ENCODE measurements at places on chromosomes 12 and 14.
A peak's percentile ranks its signal among the peaks of the same experiment; 100 is the strongest.

DNA sequence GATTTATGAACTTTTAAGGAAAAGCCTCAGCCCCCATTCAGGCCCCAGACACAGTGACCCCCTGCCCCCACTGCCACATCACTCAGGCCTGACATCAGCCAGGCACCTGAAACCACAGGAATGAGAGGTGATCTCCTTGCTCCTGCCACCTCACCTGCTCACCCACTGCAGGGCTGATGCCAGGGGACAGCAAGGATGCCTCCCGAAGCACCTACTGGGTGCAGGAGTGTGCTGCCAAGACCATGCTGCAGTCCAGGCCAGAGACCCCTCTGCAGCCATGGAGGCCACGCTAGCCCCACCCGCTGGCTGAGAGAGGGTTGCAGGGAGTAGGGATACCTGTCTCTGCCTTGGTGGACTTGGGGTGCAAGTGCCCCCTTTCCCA lies 18.6 kb upstream of the KRT7 start:
- DNase-seq, result no peak

- no peak for DNase-seq
These were observed 42.9 kb upstream of the NR2C1 start for GRCh38 chr12:95116341-95116740.

- no peak for DNase-seq
These were observed 232.1 kb upstream of the TBX3 start for GRCh38 chr12:114916124-114916523.

GRCh38 chr12:188910-189621 lies 24.9 kb downstream of the SLC6A12 start:
- no peak for DNase-seq

- DNase-seq, result no peak
These were observed 155.7 kb downstream of the KIF26A start for GRCh38 chr14:104293851-104294627.

GRCh38 chr14:51539571-51540037 lies 112.1 kb upstream of the FRMD6 start:
- DNase-seq, result no peak

DNA sequence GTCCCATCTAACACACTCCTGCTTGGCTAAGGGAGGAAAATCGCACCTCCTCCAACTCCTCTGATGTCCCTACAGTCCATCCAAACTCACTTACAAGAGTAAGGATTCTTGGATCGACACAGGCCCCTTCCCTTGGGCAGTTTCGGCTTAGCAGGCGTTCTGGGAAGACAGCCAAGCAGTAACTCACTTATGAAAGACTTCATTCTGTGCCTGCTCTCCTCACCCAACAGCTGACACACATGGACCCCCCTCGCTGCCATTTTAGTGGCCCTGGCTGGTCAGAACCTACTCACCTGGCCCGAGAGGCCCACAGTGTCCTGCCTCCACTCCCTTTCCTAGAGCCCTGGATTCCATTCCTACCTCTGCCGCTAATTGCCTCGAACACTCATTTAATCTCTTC lies 52.3 kb upstream of the BCL2L14 start:
- DNase-seq, result no peak

DNA sequence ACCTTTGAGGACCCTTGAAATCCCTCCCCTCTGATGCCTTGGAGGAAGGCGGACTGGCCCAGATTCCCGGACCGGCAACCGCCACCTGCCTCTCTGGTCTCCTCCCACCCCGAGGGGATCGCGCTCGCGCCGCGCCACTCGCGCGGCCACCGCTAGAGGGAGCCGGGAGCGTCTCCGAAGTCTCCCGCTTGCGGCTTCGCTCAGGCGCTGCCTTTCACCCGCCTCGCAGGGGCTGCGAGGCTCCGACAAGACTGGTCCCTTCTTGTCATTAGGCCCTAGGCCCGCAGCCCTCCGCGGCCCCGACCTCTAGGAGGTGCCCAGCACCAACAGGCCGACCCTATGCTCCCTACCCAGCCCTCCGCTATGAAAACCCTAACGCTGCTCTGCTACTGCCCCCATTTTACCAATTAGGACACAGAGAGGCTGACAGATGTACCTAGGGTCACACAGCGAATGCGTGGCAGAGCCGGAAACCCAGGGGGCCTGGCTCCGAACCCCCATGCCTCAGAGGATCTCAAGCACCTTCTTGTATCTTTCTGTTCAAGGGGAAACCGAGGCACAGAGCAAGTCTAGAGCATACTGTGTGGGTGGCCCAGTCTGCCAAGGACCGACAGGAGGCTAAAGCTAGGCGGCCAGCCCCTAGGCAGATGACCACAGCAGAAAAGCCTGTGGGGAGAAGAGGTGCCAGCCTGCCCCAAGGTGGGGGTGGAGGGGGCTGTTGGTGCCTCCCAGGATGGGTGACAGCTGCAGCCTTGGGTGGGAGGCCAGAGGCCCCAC lies 21.4 kb upstream of the VSX2 start:
- peak; percentile 57 for DNase-seq

DNA sequence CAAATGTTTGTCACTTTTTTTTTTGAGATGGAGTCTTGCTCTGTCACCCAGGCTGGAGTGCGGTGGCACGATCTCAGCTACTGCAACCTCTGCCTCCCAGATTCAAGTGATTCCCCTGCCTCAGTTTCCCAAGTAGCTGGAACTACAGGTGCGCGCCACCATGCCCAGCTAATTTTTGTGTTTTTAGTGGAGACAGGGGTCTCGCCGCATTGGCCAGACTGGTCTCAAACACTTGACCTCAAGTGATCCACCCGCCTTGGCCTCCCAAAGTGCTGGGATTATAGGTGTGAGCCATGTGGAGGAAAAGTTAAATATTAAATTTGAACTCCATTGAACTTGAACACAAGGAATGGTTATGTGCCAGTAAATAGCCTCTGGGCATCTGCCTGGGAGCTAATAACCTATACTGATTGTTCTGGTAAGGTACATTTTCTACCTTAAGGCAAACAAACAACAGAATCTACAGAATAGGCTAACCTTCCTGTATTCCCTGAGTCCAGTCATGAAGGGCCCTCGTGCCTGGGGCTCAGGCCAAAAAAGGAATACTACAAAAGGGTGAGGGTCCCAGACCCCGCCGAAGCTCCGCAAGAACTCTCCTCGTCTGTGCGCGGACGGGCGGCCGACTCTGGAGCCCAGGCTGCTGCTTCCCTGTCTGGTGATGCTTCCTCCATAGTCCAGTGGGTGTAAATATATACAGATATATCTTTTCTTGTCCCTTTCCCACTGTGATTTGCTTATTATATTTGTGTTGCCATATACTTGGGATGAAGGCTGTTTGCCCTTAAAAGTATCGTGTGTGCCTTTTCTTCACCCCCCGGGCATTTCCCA lies 74.0 kb upstream of the EIF5 start:
- DNase-seq, result no peak

- no peak for DNase-seq
These were observed 68.2 kb upstream of the OVCH1 start for GRCh38 chr12:29565727-29566126.

GRCh38 chr12:19490908-19491307 lies 51.6 kb downstream of the AEBP2 start:
- DNase-seq, result no peak

DNA sequence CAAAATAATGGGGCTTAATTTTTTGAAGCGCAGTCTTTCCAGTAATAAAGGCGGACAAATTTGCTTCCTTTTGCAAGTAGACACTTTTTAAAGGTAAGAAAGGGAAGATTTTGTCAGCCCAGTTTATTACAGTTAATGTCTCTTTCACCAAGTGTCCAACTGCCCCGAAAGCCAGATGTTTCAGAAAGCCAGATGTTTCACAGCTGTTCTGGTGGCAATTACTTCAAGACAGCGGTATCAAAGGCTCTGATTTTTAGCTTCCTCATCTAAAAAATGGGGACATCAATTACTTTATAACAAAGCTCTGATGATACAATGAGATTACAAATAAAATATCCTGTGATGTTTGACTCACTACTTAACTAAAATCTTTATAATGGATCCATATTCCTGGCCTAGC lies 1.0 kb downstream of the WBP11 start:
- DNase-seq, result no peak

- DNase-seq, result no peak
These were observed 121.3 kb downstream of the PDE3A start for GRCh38 chr12:20489645-20490044.

GRCh38 chr14:75274899-75275569 lies 3.6 kb upstream of the FOS start:
- DNase-seq, result no peak

DNA sequence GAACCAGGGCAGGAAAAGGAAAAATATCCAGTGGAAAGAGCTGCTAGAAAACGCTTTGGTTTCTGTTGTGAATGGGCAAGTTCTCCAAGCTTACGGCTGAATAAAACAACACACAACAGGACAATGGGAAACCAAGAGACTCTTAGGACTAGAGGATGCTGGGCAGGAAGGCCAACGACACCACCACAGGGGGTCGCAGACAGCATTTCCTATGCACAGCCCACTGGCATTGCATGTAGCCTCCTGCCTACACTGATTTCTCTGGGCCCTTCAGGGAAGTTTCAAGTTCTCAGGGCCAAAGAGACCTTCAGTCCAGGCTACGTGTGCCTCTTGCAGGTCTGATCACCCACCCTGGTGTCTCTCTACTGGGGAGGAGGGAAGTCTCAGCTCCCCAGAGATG lies 108.0 kb downstream of the RIMBP2 start:
- DNase-seq, result no peak

DNA sequence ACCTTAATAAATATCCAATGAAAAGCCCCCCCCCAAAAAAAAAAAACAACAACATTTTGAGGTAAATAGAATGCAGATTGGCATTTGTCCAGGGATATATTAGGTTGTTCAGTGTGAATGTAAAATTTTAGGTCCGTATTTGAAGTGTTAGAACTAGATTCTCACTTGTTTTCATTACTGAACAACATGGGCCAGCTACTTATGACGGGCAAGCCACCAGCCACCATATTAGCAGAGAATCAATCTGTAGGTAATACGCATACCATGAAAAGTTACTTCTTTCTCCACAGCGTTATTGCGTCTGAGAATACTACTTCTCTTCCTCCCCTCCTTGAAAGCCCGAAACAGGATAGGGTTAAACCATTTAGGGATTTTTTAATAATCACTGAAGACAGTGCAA lies 5.4 kb downstream of the FLRT2 start:
- no peak for DNase-seq

- DNase-seq, result no peak
These were observed 948.8 kb downstream of the TRHDE start for GRCh38 chr12:73220951-73221350.

GRCh38 chr12:79262938-79263337 lies 398.4 kb downstream of the SYT1 start:
- no peak for DNase-seq

GRCh38 chr12:90965204-90965603 lies 10.2 kb upstream of the CCER1 start:
- no peak for DNase-seq

Measured in stimulated activated CD4-positive, alpha-beta T cell treated with anti-CD3 and anti-CD28 coated beads, Interleukin-2, amount 100 ng/mL, for 4 hours (primary cell).